Small intestine (tissue), 16 donors: ENCODE measurements at places on chromosomes 4 and X.

DNA sequence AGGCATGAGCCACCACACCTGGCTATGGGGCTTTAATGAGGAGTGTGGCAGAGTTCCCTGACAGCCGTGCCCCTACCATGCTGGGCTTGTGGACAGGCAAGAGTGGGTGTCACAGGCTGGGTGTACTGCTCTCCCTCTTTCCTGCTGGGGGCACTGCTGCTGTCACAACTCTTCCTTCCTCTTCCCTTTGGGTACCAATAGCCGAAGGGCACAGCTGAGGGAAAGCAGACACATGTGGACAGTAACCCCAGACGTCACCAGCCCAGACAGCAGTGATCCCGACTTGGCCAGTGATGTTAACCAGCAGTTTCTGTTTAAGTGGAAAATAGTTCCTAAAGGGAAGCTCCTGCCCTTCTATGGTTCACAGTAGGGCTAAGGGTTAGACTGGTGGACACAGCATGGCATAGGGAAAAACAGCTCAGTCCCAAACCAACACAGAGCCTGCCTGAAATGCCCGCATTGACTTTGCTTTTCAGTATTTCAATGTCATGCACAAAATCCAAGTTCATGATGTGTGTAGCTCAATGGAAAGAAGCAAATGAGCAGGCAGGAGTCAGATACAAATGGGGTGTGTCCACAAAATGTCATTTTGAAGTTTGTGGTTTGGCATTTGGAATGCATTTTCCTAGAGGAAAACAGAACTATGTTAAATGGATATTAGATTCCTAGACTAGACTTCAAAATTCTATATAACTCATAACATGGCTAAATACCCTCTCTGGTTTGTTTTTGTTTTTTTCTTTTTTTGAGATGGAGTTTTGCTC, 24.9 kb upstream of the DDX3X start:
- no peak for DNase-seq

GRCh38 chr4:1166509-1167243, 5.7 kb downstream of the SPON2 start:
- no peak for DNase-seq

- no peak for DNase-seq
These were observed 52.4 kb downstream of the CBLL2 start for GRCh38 chrX:22325096-22325495.

DNA sequence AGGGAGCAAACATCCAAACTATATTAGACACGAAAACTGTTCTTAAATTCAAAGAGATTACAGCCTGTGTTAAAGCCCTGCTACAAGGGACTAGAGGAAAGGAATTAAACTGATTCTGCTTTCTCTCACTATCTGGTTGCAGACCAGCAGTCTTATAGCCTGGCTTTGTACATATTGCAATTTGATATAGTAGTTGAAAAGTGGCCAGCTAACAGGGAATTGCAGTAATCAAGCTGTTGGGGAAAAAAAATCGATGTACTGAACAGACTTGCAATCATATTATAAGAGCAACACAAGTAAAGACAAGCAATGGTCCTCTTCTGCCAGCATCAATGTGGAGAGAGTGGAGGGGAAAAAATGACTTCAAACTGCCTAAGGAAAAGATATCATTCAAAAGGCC, 364.4 kb upstream of the EPHA5 start:
- no peak for DNase-seq

DNA sequence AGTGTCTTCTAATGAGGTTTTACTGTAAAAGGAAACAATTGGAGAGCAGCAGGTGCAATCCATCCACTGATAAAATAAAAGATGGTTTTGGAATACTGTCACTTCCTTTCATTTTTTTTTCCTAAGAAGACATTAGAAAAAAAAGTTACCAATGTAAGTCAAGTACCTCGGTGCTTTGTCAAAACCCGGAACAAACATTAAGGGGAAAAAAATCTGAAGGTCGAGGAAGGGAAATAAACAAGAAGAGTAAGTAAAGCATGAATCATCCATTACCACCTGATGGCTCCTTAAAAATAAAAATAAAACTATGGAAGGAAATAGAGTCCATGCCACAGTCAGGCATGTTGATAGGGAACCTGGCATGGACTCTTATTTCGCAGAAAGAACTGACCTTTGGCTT, 15.3 kb upstream of the XPNPEP2 start:
- peak; percentile 33 for DNase-seq

GRCh38 chr4:56080384-56080783, 131.6 kb downstream of the CEP135 start:
- DNase-seq, result peak; percentile 39

- no peak for DNase-seq
These were observed 456.9 kb downstream of the ADGRL3 start for GRCh38 chr4:61657016-61657415.

GRCh38 chr4:141905751-141906150, 269.4 kb downstream of the IL15 start:
- DNase-seq, result no peak

DNA sequence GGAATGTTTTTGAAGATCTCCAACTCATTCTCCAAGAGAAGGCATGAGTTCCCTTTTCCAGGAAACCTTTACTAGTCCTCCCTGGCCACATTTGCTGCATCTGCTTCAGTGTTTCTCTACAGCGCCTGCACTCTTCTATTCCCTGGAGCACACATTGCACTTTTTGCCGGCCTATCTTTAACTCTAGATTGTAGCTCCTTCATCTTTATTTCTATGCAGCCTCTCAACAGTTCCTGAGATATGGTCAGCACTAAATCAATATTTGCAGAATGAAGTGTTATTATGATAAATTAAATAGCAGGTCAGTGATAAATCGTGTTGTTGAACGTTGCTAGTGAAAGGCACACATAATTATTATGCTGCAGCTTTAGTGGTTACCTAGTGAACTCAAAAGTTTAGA, 88.3 kb downstream of the VCX3A start:
- peak; percentile 1 for DNase-seq

DNA sequence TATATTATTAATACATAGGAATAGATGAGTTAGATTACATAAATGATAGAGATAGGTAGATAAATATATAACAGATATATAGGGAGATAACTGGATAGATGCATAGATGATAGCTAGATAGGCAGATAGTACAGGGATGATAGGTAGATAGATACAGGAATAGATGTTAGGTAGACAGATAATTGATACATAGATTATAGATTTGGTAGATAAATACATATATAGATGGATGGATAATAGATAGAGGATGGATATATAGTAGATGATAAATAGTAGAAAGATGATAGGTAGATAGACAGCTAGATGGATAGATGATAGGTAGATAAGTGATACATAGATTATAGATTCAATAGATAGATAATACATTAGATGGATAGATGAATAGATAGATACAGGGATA, 283.6 kb downstream of the SHOX start:
- no peak for DNase-seq

- DNase-seq, result no peak
These were observed 222.5 kb downstream of the RAB28 start for GRCh38 chr4:13261486-13262257.

- DNase-seq, result no peak
These were observed 165.7 kb downstream of the LDB2 start for GRCh38 chr4:16732741-16733140.

DNA sequence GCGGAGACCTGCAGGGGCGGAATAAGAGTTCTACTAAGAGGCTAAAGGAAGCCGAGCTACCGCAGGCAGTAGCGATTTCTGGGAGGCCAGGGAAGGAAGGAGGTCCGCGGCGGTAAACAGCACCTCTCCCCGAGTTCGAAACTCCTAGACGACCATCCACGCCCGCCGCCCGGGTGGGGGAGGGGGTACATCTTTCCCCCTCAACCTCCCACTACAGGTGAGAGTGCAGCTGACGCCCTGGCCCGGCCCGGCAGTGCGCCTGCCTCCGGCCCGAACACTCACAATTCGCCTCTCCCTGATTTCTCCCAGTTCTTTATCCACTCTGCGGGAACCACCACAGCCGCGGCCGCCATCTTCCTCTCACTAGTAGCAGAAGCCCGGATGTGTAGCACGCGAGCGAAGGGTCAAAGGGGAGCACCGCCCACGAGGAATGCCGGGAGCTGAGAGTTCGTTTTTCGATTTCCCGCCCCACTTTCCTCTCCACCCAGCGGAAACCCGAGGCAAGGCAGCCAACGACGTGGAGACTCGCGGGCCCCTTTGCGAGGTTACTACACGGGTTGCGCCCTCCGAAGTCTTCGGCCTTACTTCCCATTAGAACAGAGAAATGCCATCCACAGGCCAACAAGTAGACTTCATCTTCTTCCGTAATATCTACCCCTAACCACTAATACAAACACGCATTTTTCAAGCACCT, at the start of gene THOC2:
TSS of gene THOC2 (minus strand) at position 383 of the 694 bp plus-strand sequence. CDS start at position 353, 30 bp downstream.
- peak; percentile 89 for DNase-seq

- no peak for DNase-seq
These were observed 21.9 kb downstream of the MED28 start for GRCh38 chr4:17636341-17636695.

DNA sequence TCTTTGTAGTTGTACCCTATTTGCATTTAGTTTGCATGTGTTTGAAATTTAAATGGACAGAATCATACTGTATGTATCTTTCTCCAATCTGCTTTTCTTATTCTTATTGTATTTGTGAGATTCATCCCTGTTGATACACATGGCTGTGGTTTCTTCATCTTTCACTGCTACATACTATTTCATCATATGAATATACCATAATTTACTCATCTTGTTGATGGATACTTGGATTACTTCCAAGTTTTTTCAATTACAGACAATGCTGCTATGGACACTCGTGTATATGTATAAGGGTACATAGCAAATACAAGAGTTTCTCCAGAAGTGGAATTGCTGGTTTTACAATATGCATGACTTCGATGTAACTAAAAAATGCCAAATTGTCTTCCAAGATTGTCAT, 11.8 kb upstream of the KLHL8 start:
- DNase-seq, result no peak

DNA sequence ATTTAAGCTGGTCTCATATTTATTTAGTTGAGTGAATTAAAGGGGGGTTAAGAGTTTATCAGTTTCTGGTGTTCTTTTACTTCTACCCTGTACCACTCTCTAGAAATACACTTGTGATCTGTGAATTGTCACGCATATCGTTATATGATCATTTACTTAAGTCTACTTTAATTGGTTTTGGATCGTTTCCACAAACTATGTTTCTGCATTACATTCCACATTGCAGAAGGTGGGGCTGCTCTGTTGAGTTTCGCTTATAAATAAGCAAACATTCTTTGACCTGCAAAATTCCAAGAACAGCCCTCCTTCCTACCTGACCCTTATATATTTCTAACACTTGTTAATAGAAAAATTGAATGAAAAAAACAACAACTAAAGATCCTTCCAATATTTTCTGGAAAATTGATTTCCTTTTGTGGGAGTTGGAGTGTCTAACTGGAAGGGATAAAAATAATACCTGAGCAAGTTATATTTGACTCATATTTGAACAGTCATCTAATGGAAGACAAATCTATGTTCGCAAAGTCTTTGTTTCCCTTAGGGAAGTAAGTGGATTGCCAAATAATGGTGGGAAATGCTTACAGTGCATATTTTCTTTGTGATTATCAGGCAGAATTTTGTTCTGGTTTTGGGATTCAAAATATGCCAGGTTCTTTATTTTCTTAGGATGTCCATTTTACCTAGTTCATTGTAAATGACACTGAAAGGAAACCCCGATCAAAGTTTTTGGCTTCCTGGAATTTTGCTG, 152.7 kb downstream of the RELL1 start:
- no peak for DNase-seq

DNA sequence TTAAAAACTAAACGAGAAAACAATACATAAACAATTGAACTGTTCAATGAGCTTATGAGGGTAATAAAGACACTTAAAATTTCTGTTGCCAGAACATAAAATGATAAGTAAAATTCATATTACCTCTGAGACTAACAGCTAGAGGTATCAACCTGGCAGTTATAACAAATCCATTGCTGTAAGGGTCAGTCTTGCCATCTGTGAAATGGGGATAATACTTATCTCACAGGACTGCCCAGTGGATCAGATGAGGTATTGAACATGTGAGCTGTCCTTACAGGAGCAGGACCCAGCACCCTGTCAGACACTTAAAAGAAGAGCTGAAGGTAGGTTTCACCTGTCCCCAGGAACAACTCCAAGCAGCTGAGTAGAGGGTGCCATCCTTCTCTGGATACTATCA, 2.5 kb downstream of the TCEAL3 start:
- no peak for DNase-seq

- DNase-seq, result no peak
These were observed 231.5 kb downstream of the FAT4 start for GRCh38 chr4:125546272-125546671.

DNA sequence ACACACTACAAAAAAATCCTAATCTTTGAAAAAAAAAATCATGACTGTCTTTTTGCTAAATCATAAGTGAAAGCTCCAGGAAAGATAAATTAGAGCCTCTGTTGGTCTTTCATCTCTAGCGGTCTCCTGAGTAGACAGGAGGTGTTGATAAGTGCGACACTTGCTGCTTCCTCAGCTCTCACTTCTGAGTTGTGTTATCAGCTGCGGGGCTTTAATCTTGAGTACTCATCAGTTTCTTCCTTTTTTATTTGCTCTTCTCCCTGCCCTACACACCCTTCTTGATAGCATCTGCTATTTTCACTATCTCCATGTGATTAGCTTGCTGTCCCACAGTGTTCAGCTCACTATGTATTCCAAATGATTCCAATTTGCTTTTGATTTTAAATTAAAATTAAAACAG, 1449.2 kb downstream of the C4orf33 start:
- DNase-seq, result no peak

DNA sequence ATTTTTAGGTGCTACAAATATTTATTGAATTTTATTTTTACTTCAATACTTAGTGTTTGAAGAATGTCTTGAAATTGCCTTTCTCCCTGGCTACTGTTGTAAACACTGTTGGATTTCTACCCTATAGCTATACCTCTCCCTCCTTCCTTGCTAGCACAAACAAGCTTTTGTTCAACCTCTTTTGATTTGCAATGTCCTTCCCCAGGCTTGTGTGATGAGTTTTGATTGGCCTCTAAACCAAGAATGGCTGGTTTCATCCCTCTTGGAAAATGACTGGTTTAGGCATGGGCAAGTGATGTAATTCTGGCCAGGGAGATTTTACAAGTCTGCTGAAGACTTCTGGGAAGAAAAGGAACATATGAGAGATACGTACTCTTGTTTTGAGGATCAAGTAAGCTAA, 25.3 kb upstream of the SLITRK2 start:
- DNase-seq, result no peak

- DNase-seq, result peak; percentile 80
These were observed 36.3 kb downstream of the SULT1E1 start for GRCh38 chr4:69823481-69824186.
